MCF 10A (cell line): ENCODE measurements at places on chromosomes 3 and 15. TPM values are rescaled to one million over a fixed set of nuclear protein-coding genes. Genes with fewer than 3 reads are reported as not detected.

GRCh38 chr3:24294150-24294549 lies 200.5 kb downstream of the THRB start:
- DNase-seq = no peak

GRCh38 chr3:27659279-27660021 lies 62.7 kb downstream of the EOMES start:
- peak; percentile 66 for DNase-seq

GRCh38 chr3:197151580-197151979 lies 122.0 kb upstream of the MELTF start:
- peak; percentile 87 for DNase-seq

GRCh38 chr3:128539376-128539775 lies 46.4 kb upstream of the GATA2 start:
- no peak for DNase-seq

The PPP1R14D gene
- total RNA-seq = not detected in 2 replicates
